ENCODE measurements at places on chromosomes 7 and 10. TPM values are rescaled to one million over a fixed set of nuclear protein-coding genes. Genes with fewer than 3 reads are reported as not detected.

The LRRC27 gene
- polyA plus RNA-seq = 26.7 TPM

The NEURL1 gene
- 12.3 TPM for polyA plus RNA-seq

The LRIT1 gene
- polyA plus RNA-seq = not detected

The WNT8B gene
- polyA plus RNA-seq = 0.37 TPM

Measured in neural cell (in vitro differentiated cells).